ENCODE measurements at places on chromosomes 13 and 19.

DNA sequence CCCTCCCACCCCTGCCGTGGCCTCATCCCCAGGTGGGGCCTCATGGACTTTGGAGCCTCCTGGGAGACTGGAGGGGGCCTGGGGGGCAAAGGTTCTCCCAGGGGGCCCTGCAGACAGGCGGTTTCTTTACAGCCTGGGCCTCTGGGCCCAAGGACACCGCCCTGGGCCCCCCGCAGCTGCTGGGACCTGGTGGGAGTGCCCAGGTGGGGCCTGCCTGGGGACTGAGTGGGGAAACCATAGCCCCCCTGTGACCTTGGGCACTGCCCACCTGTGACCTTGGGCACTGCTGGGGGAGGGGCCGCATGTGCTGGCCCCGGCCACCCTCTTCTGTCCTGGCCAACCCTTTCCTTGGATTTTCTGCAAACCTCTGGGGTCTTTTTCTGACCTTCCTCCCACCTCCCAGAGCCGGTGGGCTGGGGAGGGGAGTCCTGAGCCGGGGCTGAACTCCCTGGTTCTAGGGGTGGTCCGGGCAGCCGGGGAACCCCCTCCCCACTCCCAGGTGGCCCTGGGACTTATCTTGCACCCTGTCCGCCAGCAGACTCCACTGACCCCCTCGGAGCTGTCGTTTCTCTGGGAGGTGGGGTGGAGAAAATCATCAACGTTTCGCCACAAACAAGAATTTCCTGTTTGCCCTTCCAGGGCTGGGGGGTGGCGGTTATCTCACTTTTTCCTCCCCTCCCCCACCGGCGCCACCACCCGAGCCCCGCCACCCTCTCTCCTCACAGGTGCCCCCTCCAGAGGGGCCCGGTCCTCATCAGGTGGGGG lies 27.0 kb downstream of the ARID3A start:
- no peak overlapping the region for H3K27ac ChIP-seq
- no peaks in the 10 kb centered on the region for H3K4me1 ChIP-seq
- DNase-seq = no peak
- no peak overlapping the region for H3K4me3 ChIP-seq
- H3K27me3 ChIP-seq = no peaks in the 10 kb centered on the region
- H3K36me3 ChIP-seq = no peaks in the 10 kb centered on the region

DNA sequence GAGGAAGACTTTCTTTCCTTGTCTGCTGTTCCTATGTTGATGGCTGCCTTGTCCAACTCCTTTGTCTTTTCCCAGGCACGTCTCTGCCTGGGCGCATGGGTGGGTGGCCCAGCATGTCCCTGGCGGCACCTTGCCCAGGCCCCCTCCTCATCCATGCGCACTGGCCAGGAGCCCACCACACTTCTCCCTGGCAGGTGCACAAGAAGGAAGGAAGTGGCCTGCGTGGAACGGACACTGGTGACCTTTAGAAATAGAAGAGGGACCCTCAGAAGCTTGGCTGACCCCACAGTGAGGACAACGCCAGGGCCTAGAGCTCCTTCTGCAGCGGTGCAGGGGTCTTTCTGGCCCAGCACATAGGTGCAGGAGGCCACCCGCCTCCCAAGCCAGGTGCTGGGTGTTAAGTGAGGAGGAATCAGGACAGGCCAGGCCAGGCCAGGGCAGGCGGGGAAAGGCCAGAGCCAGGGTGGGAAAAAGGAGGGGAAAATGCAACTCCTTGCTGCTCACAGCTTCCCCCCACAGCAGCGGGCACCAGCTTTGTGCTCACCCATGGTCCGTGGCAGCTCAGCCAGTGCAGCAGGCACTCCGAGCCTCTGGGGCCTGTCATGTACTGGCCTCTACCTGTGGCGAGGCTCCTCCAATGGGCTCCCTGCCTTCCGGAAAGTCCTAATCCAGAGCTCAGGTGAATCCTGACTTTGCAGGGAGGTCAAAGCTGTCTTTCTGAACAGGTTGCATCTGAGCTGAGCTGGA lies 104.0 kb downstream of the SOX1 start:
- H3K4me1 ChIP-seq = peaks cover 3% of the 10 kb centered on the region
- H3K4me3 ChIP-seq = no peak overlapping the region
- H3K36me3 ChIP-seq = no peaks in the 10 kb centered on the region
- H3K27me3 ChIP-seq = no peaks in the 10 kb centered on the region
- H3K27ac ChIP-seq = no peak overlapping the region

- no peaks in the 10 kb centered on the region for H3K36me3 ChIP-seq
- H3K27ac ChIP-seq = peak overlapping the region; percentile 94
- no peak for DNase-seq
- peaks cover 22% of the 10 kb centered on the region for H3K4me1 ChIP-seq
- H3K27me3 ChIP-seq = no peaks in the 10 kb centered on the region
Measured at GRCh38 chr19:49589502-49589905, 1.5 kb upstream of the PRR12 start.

GRCh38 chr19:53971673-53972072 lies 8.9 kb downstream of the CACNG8 start:
- no peak overlapping the region for H3K27ac ChIP-seq
- H3K4me1 ChIP-seq = no peaks in the 10 kb centered on the region
- no peak overlapping the region for H3K4me3 ChIP-seq
- no peaks in the 10 kb centered on the region for H3K27me3 ChIP-seq

All from heart left ventricle (tissue), 16 donors.